OCI-M1 (cell line): ENCODE measurements at places on chromosomes 13 and 19.
A peak's percentile ranks its signal among the peaks of the same experiment; 100 is the strongest.

DNA sequence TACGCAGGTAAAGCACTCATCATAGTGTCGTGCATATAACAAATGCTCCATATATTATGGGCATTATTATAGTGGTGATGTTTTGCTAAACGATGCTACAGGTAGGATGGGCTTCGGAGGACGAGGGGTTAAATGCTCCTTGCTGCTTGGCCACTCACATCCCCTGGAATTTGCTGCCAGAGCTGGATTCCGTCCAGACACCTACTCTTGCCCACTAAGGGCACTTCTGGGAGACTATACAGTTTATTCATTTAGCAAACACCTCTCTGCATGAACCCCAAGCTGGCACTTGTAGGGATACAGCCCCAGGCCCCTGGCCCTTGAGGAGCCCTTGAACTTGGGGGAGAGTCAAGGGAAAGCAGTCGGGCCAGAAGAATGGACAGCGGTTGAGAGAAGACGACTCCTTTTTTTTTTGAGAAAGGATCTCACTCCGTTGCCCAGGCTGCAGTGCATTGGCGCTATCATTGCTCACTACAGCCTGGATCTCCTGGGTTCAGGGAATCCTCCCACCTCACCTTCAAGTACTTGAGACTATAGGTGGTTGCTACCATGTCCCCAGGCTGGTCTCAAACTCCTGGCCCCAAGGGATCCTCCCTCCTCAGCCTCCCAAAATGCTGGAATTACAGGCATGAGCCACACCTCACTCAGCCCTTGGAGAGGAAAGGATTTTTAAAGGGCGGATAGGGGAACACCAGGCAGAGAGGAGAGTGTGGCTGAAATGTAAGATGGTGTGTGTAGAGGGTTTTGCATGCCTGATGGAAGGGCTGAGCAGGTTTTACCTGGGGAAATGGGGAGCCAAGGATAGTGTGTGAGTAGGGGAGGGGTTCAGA is 1.1 kb upstream of the MRPL34 start:
- DNase-seq, result no peak

GRCh38 chr13:19791953-19792537 is 9.3 kb upstream of the PSPC1 start:
- no peak for DNase-seq

DNA sequence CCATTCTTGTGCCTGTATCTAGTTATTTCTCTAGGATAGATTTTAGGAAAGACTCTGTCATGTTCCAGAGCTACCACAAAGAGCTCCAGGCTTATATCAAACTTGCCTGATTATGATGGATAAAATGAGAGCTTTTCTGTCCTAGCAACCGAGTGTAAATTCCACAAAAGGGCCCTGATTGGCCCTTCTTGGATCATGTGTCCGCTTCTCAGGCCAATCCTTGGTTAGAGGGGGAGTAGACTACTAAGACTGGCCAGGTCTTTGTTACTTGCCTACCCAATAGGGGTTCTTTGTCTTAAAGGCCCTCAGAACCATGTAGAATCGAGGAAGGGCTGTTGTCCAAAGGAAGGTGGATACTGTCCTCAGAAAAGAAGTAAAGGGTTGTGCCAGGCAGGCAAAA is 2.4 kb downstream of the DHX34 start:
- peak; percentile 38 for DNase-seq

DNA sequence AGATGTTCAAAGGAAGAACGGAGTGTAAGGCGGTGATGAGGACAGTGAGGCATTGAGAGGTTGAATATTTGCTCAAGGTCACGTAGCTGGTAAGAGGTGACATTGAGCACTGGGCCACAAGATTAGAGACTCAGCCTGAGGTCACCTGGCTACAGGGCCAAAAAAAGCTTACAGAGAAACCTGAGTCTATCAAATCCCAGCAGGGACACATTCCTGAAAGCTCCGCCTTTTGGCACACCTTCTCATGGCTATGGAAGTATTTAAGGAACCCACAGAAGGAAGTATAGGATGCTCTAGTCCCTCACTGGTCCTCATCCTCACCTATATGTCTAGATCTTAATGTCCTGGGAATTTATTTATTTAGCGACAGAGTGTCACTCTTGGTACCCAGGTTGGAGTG is 17.4 kb downstream of the ZNF586 start:
- no peak for DNase-seq

DNA sequence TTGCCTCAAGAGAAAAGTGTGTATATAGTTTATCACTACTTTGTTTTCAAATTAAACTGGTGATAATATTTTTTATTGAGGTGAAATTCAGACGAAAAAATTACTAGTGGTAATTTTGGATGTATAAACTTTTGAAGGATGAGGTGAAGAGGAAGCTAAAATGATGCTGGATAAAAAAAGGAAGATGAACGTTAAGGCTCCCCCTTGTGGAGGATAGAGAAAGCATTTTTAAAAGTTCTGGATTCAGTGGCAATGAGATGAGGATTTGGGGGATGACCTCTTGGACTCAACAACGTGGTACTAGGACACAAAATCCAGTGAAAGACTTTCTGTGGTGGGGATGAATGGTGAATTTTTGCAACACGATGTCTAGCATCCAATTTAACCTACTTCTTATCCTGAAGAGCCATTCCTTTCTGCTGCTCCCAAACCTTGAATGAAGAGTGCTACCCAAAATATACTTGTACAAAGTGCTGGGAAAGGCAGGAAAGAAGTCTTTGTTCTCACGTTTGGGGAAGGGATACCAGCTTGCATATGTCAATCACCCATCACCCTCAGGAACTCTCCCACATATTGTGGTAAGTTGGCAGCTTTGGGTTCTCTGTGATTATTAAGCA is 7.3 kb upstream of the SIGLEC5 start:
- peak; percentile 66 for DNase-seq

- peak; percentile 36 for DNase-seq
Measured at GRCh38 chr19:3046698-3047495, 15.4 kb downstream of the TLE5 start.
